NCI-H510A treated with DMSO at 0.1 percent for 48 hours (cell line): ENCODE measurements at places on chromosomes 2 and 18.
A peak's percentile ranks its signal among the peaks of the same experiment; 100 is the strongest.

- DNase-seq = no peak
These were observed 47.0 kb downstream of the SLC9A4 start for GRCh38 chr2:102520009-102520408.

DNA sequence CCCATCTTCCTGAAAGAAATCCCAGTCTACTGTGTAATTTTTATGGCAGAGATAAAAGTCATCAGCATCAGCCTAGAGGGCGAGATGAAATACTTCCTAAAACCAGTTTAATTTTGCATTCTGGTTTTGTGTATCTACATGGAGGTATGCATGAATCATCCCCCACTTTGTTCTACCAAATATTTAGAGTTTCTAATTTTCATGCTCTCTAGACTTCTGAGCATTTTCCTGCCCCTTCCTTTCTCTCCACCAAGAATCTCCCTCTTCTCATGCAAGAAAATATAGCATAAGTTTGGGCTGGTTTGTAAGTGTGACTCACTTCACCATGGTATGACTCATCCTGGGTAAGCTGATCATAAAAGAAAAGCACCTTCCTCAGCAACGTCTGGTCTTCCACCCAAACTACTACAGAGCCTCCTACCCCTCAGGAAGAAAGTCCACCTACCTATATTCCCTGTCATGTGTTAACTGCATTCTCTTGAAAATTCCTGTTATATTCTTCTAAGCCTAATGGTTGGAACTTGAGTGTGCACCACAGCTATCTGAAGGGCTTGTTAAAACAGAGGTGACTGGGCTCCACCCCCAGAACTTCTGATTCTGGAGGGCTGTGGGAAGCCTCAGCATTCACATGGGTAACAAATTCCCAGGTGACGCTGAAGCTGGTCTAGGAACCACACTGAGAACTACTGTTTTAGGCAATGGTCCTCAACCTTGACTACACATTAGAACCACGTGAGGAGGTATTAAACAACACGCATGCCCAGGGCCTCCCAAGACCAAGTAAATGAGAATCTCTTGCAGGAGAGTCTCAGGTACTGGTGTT is 37.4 kb upstream of the RAPGEF4 start:
- no peak for DNase-seq

DNA sequence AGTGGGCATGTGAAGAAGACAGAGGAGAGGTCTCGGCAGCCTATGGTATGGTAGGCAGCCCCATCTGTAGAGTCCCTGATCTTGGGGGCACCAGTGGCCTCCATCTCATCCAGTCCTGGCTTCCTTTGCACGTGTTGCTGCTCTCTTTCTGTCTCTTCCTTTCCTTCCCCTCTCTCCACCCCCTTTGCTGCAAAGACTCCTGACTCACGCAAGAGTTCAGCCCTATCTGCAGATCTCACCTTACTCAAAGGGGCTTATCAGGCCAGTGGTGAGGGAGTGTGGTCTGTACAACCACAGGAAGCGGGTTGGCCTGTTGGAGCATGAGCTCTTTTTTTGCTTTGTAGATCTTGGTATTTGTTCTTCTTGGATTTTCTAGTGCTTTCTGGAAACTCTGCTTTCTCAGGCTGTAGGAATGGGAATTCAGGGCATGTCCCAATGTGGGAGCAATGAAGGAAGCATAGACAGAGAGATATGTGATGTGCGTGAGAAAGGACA is 14.6 kb upstream of the NT5DC4 start:
- no peak for DNase-seq

- DNase-seq = no peak
These were observed 157.9 kb downstream of the ANKRD44 start for GRCh38 chr2:197152451-197153228.

DNA sequence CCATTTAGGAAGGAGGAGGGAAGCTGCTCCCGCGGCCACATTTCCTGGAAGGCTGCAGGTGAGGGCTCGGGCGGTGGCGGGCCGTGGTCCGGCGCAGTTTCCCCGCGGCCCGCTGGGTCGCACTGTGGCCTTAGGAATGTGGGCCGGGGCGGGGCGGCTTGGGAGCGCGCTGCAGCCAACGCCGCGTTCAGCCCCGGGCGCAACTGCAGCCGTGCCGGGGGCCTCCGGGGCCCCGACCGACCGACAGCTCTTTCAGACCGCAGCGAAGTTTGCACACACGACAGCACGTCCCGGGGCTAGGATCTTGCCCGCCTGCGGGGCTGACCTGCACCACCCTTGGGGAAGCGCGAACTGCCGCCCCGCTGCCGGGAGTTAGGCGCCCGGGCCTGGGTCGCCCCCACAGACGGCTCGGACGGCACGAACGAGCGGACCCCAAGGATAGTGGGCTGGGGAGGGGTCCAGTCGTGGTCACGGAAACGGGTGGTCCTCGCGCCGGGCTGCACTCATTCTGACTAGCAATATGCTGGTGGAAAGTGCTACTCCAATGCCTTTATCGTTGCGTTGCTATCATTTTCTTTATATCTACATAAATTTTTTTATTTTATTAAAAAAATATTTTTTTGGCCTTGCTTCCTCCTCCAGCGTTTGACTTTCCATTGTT is 69.9 kb upstream of the DLX2 start:
- DNase-seq = peak; percentile 89

GRCh38 chr2:100412466-100412865 is 5.0 kb downstream of the CHST10 start:
- no peak for DNase-seq

GRCh38 chr18:76960528-76961035 is 138.2 kb downstream of the ZNF236 start:
- no peak for DNase-seq

DNA sequence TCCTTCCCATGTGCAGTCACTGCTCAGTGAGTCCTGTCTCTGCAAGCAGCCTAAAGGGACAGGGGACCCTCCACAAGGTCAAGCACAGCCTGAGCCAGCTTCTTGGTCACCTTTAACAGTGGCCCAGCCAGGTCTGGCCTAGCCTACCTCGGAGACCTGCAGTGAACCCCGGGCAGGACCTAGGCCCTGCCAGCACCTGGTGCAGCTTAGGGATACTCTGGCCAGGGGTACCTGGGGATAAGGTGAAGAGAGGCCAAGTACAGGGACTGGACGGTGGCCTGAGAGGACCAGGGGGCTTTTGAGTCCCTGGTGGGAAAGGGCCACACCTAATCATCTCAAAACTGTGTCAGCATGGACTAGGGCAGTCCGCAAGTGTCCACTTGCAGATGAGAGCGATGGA is 67.8 kb downstream of the EMX1 start:
- DNase-seq = no peak

DNA sequence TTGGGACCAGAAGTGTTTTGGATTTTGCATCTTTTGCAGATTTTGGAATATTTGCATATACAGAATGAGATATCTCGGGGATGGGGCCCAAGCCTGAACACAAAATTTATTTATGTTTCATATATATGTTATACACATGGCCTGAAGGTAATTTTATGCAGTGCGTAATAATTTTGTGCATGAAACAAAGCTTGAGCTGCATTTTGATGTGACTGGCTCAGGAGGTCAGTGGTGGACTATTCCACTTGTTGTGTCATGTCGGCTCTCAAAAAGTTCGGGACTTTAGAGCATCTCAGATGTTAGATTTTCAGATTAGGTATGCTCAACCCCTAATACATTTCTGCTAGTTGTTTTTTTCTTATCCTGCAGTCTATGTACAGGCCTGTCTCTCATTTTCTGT is 145.4 kb downstream of the FAM210A start:
- DNase-seq = no peak

DNA sequence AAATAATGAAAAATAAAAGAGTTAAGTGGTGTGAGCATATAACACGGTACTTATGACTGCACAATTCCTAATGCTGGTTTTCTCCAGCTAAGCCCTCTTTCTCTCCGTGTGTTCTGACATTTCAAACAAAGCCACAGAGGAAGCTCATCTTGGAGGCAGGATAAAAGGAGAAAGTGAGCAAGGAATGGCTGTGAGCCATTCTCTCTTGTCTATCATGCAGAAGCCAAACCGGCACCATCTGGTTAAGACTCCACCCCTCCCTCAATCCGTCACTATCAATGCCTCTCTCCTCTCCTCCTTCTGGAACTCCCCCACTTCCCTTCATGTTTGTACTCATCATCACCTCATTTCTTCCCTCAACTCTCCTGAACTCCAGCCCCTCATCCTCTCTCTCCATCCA is 210.4 kb downstream of the TMEM163 start:
- DNase-seq = peak; percentile 95

GRCh38 chr2:121043827-121044222 is 241.2 kb downstream of the TFCP2L1 start:
- no peak for DNase-seq

- DNase-seq = no peak
These were observed 35.8 kb upstream of the AFF3 start for GRCh38 chr2:100178085-100178788.

GRCh38 chr2:100293341-100294161 is 28.8 kb downstream of the LONRF2 start:
- DNase-seq = no peak

GRCh38 chr2:153308466-153308865 is 170.1 kb downstream of the RPRM start:
- DNase-seq = no peak

- DNase-seq = no peak
These were observed 1567.5 kb upstream of the LRRTM1 start for GRCh38 chr2:81872006-81872405.

DNA sequence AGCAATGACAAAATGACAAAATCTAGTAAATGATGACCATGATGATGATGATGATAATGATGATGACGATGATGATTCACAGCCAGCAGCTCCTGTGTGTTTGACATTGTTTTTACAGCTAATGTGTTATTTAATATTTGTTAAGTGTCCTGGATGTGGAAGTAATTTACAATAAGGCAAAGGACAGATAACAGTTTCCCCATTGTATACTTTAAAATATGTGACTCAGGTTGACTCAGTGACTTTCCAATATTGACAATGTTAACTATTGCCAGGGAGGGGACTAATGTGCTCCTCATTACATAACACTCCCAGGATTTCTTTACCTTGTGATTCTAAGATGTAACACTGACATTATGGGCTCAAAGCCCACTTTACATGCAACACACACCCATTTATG is 602.2 kb downstream of the FBXO15 start:
- no peak for DNase-seq

- no peak for DNase-seq
These were observed 232.6 kb upstream of the SKOR2 start for GRCh38 chr18:47484068-47484467.

DNA sequence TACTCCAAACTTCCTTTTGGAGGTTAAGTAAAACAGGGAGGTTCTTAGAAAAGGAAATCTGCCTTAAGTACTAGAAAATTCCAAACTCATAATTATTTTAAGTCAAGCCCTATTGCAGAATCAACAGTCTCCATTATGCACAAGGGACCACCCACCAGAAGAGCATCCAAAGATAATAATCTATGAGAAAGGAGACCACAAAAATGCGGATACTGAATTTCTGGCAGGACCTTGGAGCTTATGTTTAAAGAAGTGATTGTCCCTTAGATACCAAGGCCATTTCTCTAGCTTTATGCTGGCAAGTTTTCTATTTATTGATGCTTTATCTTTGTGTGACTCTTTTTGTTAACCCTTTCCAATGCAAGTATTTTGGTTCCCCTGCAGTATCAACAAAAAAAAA is 404.0 kb upstream of the MMADHC start:
- no peak for DNase-seq

DNA sequence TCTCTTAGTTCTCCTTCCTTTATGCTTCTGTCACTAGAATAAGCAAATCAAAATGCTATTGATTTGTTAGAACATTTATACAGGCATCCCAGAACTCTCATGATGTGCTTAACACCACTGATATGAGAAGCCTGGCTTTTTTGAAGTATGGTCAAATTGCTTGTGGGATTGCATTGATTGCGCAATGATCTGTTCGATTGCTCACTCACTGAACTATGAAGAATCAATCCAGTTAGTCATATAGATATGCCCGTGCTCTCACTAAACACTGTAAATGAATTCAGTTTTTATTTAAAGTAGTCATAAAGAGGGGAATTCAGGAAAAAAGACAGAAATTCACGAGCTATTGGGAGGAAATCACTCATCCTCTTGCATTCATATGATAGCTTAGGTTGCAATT is 1237.8 kb downstream of the SUCLG1 start:
- DNase-seq = no peak

DNA sequence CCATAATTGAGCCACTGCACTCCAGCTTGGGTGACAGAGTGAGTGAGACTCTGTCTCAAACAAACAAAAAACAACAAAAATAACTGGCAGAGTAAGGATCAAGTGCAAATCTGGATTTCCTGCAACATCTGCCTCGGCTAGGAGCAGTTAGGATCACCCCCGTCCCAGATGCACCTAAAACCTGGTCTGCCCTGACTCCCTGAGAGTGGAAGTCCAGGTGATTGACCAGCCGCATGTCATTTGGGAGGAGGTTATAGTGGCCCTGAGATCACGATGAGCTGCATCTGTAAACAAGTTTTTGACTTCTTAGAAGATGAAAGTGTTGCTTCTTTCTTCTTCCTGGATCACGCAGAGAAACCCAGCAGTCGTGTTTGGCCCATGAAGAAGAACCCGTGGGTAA is 5.0 kb upstream of the ESPNL start:
- no peak for DNase-seq

DNA sequence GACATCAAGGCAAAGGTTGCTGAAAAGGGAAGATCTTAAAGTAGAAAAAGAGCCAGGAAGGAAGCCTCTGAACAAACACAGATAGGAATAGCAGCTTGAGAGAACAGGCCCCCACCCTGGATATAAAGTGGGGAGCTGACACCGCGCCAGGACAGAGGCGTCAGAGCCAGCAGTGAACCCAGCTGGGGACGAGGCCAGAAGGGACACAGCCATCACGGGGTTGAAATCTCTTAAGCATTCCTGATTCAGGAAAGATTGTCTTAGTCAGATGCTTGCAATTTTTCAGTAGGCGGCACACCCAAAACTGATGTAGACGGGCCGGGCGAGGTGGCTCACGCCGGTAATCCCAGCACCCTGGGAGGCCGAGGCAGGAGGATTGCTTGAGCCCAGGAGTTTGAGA is 93.8 kb upstream of the PHLPP1 start:
- DNase-seq = no peak

GRCh38 chr2:144048631-144049060 is 471.3 kb downstream of the ZEB2 start:
- DNase-seq = no peak

DNA sequence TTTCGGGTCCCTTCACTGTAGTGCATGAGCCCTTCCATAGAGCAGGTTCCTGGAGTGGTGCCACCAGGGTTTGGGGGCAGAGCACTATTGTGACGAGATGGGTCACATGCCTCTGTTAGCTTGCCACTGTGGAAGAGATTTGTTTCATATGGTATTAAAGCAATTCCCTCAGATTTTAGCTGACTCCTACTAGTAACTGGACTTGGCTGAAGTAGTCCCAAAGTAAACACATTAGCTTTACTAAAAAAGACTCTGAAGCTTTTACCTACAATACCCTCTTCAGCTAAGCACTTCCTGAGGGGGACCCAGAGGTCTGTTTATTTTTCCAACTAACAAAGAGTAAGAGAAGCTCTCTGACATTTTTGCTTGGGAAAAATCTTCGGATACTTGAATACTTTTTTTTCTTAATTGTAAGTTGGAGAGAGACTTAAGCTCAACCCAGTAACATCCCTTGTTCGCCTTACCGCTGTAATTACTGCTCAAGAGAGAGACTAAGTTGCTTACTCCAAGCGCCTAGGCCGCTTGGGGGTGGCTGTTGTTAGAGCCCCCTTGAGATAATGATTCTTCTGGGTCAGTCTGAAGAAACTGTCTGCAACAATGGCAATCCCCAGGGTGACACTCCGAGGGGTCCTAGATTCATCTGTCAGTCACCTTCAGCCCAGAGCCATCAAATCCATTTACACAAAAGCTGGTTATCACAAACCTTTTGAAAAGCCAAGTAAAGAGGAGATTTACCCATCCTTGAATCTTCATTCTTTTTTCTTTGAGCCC is 177.4 kb downstream of the FIGN start:
- peak; percentile 17 for DNase-seq
